ENCODE measurements at places on chromosomes 13 and 19.

DNA sequence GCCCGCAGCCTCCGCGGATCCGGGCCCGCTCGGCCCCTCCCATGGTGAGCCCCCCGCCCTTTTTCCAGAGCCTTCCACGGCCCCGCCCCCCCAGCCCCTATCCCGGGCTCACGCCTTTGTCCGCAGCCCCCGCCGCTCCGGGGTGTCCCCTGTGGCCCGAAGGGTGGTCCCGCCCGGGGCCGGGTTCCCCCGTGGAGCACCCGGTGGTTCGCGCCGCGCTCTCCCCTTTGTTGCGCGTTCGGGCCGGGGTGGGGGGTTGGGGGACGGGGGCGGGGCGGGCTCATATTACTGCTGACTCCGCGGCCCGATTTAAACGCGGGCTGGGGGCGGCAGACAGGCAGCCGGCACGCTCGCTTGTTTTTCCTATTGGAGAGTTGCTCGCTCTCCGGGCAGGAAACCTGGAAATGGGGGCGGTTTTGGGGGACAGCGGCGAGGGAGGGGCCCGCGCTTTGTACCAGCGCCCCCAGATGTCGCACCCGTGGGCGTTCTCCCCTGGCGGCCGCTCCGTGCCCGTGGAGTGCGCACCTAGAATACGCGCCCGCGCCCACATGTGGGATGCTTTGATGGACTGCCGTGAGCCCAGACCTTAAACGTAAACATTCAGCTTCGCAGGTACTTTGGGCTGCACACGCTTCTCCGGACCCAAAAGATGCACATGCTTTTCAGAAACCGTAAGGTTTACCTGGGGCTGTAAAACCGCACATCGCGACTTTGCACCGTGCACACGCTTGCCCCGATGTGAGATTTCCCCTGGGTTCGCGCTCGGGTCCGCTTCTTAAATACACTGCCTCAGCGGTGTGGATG, 699 bp downstream of the PTOV1 start:
- peak; percentile 50 for DNase-seq

DNA sequence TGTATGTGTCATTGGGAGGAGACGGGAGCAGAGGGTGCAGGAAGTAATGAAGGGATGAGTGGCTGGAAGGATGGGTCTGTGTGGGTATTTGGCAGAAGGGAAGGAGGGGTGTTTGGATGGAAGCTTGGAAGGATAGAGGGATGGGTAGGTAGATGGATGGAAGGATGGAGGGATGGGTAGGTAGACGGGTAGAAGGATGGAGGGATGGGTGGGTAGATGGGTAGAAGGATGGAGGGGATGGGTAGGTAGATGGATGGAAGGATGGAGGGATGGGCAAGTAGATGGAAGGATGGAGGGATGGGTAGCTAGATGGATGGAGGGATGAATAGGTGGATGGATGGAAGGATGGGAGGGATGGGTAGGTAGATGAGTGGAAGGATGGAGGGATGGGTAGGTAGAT, 41.7 kb upstream of the EHD2 start:
- DNase-seq, result no peak

GRCh38 chr19:55178781-55179599, 1.1 kb downstream of the SYT5 start:
- DNase-seq, result peak; percentile 93

DNA sequence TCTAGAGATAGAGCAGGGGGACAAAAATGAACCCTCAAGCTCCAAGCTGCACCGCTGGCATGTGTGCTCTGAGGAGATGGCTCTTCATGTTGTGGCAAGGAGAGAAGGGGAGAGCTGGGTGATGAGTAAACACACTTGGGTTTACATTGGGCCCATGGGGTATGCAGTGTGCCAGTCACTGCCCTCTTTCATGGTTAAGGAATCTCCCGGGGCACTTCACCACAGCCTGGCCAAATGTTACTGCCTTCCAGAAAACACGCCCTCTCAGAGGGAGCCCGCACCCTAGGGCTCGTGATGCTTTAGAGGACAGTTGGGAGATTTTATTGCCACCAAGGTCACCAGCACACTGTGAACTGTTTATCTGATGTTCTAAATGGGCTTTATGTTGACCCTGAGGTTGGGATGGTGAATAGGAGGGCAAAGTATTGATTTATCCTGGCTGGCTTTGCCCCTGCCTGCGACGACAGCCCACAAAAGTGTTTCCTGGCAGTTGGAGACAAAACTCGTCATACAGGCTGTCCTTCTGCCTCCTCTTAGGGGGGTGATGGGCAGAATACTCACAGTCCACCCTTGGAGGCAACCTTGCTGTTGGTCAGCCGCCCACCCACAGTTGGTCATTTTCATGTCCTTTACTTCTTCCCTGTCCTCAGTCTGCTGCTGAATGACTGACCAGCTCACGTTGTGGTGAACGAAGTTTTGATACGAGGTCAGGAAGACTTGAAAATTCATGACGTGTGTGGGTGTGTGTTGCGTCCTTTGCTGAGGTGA, 156.9 kb downstream of the STK24 start:
- no peak for DNase-seq

- no peak for DNase-seq
Observed at GRCh38 chr13:81058211-81058915, 717.4 kb upstream of the SPRY2 start.

- no peak for DNase-seq
Observed at GRCh38 chr19:49212016-49212701, 54.6 kb downstream of the TRPM4 start.

Data from NCI-H1417 (cell line).